HuH-7 (cell line): ENCODE measurements at places on chromosomes 7 and 10.

GRCh38 chr7:2278026-2278425 is 36.0 kb downstream of the NUDT1 start:
- DNase-seq: no peak

DNA sequence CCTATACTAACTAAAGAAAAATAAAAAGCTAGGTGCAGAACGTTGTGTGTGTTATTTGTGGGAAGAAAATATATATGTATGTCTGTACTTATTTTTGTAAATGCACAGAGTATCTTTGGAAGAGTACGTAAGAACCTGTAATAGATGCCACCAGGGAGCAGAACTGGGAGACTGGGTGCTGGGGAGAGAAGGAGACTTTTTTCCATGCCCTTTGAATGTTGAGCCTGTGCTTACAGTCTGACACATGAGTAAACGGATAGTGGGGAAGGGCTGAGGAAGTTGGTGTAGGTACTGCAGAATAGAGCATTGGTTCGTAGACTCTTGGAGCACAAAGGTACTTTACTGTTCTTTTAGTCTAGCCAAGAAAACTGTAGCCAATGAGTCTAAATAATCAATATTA is 1.3 kb upstream of the SCRN1 start:
- no peak for DNase-seq

DNA sequence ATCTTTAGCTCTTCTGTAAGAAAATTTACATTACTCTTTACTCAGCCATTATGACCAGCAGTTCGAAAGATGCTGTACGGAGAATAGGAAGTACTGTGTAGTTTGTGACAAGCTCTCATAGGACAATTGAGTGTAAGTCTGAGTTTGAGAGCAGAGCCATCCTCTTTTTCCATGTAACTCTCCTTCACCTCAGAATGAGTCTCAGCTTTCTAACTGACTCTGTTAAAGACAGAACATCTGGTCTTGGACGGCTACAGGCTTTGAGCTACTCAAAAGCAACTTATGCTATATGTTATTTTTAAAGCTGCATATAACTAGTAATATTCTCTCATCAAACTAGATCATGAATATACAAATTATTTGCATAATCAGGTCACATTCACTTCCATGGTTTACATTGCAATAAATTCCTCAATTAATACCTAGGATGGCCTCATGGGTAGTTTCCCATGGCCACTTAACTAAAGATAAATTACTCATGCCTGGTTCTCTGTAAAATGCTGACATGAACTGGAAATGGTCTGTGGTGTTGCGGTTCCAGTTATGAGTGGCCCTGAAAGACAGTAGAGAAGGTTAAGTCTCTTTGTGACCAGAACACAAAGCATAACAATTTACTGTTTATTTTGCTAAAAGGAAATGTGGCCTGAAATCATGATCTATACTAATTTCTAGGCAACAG is 358.7 kb downstream of the PHF14 start:
- DNase-seq: no peak

DNA sequence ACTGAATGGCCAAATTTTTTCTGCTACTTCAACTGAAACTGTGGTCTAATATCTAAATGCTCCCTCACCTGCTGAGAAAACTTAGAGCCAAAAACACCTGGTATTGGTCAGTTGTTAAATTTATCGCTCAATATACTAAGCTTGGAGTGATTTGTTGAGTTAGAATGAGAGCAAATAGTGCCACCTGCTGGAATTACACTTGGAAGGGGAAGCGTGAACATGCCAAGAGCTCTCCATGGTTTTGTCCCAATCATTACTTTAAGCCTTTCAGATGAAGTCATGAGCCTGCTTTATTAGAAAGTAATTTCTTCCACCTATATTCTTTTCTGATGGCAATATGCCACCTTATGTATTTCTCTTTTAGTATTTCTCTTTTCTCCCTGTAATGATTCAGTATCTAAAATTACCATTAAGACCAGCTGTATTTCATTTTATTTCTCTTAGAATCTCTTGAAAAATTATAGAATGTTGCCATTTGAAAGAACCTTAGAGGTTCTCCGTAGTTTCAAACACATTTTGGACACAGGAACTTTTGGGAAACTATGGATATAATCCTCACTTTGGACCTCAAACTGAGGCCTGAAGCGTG is 447.8 kb upstream of the C7orf33 start:
- peak; percentile 33 for DNase-seq

- no peak for DNase-seq
These were observed 37.9 kb upstream of the AFAP1L2 start for GRCh38 chr10:114442091-114442630.

DNA sequence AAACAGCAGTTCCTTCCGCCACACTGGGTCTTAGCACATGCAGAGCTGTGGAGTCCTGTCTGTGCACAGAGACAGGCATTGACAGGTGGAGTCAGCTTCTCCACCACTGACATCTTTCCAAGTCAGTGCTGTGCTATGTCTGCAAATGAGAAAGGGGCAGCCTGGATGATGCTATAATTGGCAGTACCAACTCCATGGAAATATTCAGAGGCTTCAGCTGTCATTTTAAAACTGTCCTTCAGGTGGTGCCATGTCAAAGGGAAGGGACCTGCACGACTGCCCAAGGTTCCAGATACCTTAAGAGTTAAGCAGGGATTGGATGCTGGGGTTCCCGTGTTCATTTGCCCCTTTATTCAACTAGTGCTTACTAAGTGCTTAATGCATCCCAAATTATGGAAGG is 258.0 kb upstream of the PRKCQ start:
- no peak for DNase-seq

- DNase-seq: no peak
These were observed 53.5 kb downstream of the PODXL start for GRCh38 chr7:131502810-131503508.

- no peak for DNase-seq
These were observed 51.6 kb downstream of the CREB3L2 start for GRCh38 chr7:137950263-137950621.

GRCh38 chr10:16965740-16966447 is 148.7 kb upstream of the RSU1 start:
- DNase-seq: no peak

- no peak for DNase-seq
These were observed 93.8 kb downstream of the PRTFDC1 start for GRCh38 chr10:24858288-24859270.
